ENCODE measurements at places on chromosomes 3 and 15.

- no peak for DNase-seq
Observed at GRCh38 chr15:74131628-74132413, 1.4 kb downstream of the ISLR2 start.

GRCh38 chr3:194494951-194495374 lies 8.2 kb upstream of the ATP13A3 start:
- DNase-seq, result no peak

DNA sequence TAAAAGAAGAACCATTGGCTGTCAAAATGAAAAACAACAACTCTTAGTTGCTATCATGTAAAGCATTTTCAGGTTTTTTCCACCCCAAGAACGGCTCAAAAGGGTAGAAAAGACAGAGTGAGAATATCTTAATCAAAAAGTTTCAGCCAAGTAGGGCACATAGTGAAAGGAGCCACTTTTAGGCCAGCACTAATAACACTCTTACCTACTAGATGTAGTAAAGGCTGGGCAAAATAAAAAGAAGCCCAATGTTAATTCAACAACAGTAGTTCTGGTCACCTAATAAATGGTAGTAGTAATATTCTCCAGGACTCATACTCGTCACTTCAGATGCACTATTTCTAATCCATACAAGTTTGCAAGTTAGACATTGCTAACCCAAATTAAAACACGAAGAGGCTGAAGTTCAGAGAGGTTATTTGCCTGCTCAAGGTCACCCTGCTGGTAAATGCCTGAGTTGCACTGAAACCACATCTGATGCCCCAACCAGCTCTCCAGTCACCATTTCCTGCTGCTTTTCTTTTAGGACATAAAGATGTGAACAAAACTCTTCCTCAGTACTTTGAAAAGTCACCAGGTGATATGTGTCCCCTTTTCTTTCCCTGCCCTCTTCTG lies 7.5 kb downstream of the GOLIM4 start:
- DNase-seq, result peak; percentile 52

GRCh38 chr3:170007031-170007663 lies 30.6 kb upstream of the GPR160 start:
- no peak for DNase-seq

GRCh38 chr15:91393186-91393585 lies 293.1 kb downstream of the SV2B start:
- no peak for DNase-seq

DNA sequence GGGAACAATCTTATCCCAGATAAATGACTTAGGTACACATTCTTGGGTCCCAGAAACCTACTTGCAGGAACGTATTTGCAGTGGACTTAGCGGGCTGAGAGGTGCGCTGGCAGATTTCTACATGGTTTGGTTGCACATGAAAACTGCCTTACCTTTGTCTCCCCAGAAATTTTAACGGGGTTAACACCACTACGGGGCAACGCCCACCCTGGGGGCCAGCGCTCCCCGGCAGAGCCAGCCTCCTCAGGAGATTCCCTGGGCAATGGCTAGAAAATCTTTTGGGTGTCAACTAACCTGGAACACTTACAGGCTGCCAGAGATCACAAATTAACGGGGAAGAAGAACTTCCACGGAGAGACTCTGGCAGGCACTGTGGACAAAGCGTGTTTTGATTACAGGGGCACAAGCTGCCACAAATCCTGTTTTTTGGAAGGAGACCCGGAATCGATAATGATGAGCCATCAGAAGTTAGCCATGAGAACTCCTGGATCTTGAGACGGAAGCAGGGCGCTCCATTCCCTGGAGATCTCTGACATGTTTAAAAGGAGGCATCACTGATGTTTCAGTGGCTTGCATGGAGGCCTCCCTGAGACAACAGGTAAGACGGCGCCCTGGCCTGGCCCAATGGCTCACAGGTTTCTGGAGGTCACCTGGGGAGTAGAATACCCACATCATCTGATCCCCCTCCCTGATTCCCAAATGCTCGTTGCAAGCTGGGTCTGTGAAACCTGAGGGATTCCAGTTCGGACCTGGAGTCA lies 288.9 kb downstream of the ADAMTS17 start:
- DNase-seq, result no peak

- DNase-seq, result no peak
Observed at GRCh38 chr3:145089337-145089736, 1071.6 kb downstream of the PLOD2 start.

All from ACHN (cell line).